ENCODE measurements at places on chromosomes 2 and 18.

DNA sequence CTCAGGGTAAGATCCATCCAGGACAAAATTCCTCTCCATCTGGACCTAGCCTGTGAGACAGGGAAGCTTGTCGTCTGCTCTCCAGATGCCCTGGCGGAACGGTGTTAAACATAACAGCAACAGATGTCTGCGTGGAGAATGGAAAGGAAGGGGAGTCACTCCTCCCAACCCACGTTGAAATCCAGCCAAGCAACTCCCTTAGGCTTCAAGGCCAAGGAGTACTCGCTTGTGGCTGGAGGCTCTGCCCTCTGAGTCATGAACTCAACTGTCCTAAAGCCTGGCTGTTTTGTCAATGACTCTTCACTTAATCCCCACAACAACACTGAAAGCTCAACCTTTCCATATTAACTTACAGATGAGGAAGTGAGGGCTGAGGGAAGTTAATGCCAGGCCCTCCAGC is 42.2 kb downstream of the TPO start:
- no peak for DNase-seq

- no peak for DNase-seq
Observed at GRCh38 chr18:12851716-12852115, 32.3 kb downstream of the PTPN2 start.

- DNase-seq = no peak
Observed at GRCh38 chr2:159591221-159591620, 25.1 kb downstream of the BAZ2B start.

- DNase-seq = no peak
Observed at GRCh38 chr2:1997409-1997808, 253.1 kb upstream of the PXDN start.

All from iPS DF 19.7 (cell line).